ENCODE measurements at places on chromosomes 2 and 18.
A peak's percentile ranks its signal among the peaks of the same experiment; 100 is the strongest.

DNA sequence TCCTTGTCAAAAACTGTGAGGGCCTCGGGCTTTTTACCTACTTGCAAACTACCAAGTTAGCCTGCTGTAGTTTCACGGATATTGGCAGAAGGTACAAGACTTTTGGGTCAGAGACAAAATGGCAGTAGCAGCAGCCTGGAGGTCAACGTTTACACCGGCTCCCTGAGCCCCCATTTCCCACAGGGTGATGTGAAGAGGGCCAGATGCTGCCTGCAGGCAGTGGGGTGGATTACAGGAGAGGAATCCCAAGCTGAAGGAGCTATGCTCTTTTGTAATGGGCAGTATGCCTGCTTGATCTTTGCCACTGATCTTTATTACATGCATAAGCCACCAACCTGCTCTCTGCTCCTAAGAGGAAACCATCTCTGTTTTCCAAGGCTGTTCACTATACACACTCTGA, 29.5 kb upstream of the SP5 start:
- DNase-seq: no peak

GRCh38 chr2:42618116-42618515, 49.7 kb downstream of the MTA3 start:
- DNase-seq: peak; percentile 30

GRCh38 chr2:102264952-102265351, 46.4 kb upstream of the IL1RL1 start:
- DNase-seq: no peak

- peak; percentile 63 for DNase-seq
Measured at GRCh38 chr18:31487246-31488015, 10.5 kb upstream of the DSG2 start.

- peak; percentile 43 for DNase-seq
Measured at GRCh38 chr2:227876300-227876801, 4.9 kb downstream of the DAW1 start.

DNA sequence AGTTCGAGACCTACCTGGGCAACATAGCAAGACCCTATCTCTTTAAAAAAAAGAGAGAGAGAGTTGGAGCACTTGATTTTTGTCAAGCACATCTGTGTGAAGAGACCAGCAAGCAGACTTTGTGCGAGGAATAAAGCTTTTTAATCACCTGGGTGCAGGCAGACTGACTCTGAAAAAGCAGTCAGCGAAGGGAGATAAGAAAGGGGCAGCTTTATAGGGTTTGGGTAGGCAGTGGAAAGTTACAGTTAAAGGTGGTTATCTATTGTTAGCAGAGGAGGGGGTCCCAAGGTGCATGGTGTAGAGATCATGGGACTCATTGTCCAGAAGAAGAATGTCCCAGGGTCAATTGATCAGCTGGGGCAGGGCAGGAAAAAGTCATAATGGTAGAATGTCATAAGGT, 34.4 kb downstream of the NCL start:
- DNase-seq: no peak

DNA sequence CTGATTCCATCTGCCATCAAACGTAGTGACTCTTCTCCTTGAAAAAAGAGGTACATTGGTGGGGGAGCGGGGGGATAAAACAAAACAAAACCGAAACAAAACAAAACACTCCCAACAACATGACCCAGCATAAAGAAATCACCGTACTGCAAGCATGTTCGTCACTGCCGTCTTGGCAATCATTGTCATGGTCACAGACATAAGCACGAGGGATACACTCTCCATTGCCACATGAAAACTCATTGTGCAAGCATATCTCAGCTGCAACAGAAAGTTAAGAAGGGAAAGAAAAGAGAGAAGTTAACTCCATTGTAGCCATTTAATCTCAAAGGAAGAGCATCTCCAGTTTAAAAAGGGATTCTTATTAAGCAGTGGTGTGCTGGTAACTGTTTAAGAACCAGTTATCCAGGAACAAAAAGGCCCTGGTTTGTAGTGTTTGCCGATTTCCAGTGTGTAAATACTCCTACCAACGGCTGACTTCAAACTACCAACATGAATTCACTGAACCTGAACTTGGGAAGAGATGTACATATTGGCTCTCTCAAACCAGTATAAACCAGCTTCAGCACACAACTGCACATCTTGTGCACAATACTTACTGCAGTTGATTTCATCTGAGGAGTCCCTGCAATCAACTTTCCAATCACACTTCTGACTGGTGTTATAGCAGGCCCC, 68.2 kb downstream of the LRP2 start:
- DNase-seq: no peak

- DNase-seq: no peak
Measured at GRCh38 chr2:88235987-88236386, 65.8 kb downstream of the THNSL2 start.

- no peak for DNase-seq
Measured at GRCh38 chr18:69172046-69172445, 228.6 kb upstream of the DOK6 start.

DNA sequence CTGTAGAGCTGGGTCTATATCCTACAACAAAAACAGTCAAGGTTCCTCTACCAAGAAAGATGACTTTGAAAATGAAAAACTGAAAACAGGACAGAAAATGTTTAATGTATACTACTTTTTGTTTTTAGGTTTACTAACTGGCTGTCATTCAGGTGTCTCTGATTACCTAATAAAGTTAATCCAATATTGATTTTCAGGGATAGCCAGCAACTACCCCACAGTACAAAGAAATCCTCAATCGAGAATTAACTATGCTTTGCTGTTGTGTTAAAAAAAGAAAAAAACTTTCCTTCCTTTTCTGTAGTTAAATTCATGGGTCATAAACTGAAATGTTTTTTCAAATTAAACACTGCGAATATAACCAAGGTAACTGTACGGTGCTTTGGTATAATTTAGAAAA, 45.8 kb downstream of the TTR start:
- DNase-seq: no peak

DNA sequence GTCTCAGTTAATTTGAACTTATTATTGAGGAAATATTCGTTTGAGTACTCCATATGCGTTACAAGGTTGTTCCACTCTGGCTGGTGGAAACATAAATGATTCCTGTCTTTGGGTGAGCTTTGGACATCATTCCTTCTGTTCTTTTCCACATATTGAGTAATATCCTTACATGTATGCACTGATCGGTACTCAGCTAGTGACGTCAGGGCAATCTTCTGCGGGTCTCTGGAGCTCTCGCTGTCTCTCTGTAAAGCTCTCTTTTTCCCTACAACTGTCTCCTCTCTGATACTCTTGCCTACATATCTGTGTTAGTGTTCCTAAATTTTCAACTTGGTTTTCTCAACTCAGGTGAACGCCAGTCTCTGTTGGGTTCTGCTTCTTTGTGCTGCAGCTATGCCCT, 23.4 kb upstream of the IL36G start:
- no peak for DNase-seq

DNA sequence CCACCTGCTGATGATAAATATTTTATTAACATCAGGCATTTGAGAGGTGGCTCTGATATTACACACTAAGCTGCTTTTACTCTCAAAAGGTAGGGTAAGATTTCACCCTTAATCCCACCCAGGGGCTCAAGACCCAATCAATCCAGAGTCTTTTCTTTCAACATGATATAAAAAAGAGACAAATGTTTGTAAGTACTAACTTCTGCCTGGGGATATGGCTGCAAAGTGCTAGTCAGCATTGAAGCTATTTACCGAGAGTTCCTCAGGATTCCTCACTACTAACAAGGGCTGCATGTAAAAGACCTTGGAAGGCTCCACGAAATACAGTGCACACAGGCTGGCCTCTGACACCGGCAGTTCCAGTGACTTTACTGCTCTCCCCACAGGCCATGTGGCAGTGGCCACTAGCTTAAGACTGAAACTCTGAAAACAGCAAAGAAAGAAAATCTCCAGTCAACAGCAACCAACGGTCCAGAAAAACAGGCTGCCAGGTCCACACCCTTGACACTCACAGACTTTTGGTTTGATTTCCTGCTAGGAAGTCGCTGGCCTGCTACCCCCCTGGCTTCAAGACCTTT, 11.2 kb downstream of the MREG start:
- no peak for DNase-seq

DNA sequence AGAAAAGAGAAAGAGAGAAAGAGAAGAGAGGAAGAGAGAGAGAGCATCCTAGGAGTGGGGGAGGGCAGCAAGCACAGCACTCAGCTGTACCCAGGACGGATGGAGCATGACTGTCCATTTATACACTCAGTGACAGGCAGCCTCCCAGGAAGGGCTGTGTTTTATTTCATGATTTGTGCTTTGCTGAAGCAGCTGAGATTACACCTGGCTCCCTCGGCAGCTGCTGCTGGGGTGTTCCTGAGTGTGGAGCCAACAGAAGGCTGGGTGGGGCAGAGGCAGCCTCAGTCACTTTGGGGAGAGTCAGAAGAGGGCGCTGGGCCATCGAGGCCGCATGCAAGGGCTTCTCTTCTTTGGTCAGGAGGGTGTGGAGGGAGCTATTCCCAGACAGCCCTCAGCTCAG, 47.8 kb upstream of the TEX51 start:
- DNase-seq: no peak

DNA sequence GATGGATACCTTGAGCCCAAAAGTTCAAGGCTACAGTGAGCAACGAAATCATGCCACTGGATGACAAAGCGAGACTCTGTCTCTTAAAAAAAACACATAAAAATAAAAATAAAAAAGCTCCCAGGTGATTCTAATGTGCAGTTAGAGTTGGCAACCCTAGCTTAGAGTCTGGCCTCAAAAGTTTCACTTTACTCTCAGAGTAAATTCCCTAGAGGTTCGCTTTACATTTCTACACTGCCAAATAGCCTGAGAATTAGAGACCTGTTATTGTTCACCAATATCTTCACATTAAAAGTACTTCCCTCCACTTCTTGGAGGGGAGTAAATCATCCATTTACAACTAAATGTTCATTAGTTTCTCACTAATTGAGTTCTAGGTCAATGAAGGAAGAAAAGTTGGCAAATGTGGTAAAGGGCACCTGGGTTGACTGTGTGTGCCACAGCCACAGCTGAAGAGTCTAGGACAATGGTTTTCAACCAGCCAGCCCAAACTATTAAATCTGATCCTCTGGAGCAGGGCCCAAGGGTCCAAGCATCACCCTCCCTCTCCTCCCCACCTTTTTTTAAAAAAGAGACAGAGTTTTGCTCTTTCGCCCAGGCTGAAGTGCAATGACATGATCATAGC, 15.2 kb upstream of the TMEM37 start:
- DNase-seq: no peak

- DNase-seq: no peak
Measured at GRCh38 chr18:75531851-75532459, 104.5 kb upstream of the SMIM21 start.

GRCh38 chr2:28603821-28604220, 108.0 kb downstream of the PLB1 start:
- no peak for DNase-seq

DNA sequence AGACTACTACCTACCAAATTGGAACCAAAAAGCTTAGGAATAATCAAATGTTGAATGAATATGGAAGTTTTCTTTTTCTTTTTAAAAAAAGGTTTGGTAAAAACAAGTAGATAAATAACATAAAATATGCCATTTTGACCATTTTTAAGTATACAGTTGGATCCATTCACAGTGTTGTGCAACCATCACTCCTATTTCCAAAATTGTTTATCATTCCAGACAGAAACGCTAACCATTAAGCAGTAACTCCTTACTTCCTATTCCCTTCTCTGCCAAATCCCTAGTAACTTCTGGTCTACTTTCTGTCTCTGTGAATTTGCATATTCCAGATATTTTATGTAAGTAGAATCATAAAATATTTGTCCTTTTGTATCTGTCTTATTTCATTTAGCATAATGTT, 39.8 kb downstream of the CD302 start:
- DNase-seq: no peak
